Activated CD4-positive, CD25-positive, alpha-beta regulatory T cell treated with anti-CD3 and anti-CD28 coated beads, Interleukin-2, amount 50 U/mL, for 72 hours (primary cell): ENCODE measurements at places on chromosomes 5 and 9.

DNA sequence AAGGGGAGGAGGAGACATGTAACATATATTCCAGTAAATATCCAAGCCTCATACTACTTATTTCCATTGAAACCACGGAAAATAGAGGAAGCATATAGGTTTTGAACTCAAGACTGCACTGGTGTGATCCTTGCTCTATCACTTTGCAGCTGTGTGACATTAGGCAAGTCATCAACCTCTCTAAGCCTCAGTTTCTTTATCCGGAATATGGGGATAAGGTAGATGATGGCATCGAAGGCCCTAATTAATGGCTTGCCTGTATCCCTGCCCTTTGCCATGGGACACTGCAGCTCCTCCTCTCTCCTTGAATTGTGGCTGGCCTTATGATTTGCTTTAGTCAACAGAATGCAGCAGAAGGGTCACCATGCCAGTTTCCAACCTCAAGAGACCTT lies 6.9 kb downstream of the SHB start:
- DNase-seq = no peak

DNA sequence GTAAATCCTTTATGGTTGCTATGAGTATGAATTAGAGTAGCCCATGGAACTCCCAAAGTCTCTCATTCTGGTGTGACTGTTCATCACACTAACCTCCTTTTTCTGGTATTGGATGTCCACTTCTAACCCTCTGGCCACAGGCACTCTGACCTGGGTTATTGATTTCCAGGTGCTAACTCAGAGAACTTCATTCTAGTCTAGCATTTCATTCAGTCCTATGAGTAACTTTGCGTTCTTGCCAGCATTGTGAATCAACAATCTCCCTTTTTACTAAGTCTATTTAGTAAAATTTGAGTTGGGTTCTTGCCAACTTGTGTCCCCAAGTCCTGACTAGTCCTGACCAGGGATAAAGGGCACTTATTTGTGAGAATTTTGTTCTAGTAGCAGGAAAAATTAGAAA lies 103.5 kb downstream of the SNX18 start:
- DNase-seq = no peak

DNA sequence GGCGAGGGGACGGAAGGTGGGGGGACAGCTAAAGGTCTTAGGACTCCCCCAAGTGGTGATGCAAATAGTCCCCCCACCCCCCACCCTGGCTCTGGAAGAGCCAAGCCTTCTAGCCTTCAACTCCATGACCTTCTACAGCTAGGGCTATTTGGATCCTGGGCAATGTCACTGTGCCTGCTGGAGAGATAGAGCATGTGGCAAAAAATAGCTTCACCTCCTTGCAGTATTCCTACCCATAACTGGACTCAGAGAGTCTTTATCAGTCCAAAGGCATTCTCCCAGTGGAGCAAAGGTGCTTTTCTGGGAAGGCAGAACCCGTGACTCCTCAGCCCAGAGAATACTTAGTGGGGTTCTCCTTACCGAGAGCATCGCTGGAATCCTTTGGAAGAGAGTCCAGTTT lies 48.9 kb upstream of the PPARGC1B start:
- DNase-seq = no peak

GRCh38 chr9:6268826-6269397 lies 53.3 kb downstream of the IL33 start:
- no peak for DNase-seq

GRCh38 chr9:80501635-80502034 lies 929.9 kb downstream of the TLE4 start:
- no peak for DNase-seq

GRCh38 chr5:56060276-56061110 lies 65.7 kb upstream of the IL6ST start:
- DNase-seq = no peak

DNA sequence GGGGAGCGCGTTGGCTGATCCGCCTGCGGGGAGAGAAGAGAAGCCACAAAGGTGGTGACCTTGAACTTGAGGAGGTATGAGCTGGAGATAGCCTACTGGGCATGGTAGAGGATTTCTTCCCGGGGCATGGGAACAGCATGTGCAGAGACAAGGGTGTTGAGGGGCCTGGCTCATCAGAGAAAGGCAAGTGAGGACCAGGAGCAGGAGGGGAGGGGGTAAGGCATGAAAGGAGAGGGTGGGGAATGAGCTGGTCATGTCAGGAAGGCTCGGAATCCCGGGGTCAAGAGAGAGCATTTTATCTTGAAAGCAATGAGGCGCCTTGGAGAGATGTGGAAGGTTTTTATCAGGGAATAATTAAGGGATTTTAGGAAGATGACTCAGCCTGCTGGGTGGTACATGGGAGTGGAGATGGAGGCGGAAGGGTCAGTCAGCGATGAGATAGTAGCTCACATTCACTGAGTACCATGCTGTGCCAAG lies 121.1 kb downstream of the LHX2 start:
- no peak for DNase-seq

DNA sequence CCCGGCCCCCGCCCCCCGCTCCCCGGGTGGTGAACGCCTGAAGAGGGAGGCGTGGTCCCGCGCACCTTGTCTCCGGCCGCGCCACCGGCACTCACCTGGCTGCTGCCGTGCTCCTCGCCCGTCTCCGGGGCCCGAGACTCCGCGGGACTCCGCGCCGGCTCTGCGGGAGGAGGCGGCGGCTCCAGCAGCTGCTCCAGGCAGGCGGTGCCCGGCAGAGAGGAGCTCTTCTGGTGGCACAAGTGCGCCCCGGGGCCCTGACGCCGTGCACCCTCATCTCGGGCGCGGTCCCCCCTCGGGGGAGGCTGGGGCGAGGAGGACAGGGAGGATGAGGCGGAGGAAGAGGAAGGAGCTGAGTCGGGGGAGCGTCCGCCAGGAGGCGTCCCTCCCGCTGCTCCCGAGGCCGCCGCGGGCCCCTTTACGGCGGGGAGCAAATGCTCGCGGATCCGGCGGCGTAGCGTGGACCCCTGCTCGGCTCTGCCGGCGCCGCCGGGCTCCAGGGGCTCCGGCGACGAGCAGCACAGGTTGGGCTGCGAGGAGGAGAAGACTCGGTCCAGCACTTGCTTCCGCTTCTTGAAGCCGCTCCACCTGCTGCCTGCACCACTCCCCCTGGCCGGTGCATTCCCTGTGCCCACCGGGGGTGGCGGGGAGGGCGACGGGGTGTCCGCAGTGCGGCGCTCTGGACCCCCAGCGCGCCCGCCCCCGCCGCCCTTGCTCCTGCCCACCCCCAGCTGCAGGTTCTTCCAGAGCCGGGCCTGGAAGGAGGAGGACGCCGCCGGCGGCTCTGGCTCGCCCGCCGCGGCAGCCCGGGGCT lies 928 bp downstream of the MCTP1 start:
- DNase-seq = peak; percentile 30

GRCh38 chr5:125056671-125057485 lies 310.4 kb upstream of the ZNF608 start:
- no peak for DNase-seq

DNA sequence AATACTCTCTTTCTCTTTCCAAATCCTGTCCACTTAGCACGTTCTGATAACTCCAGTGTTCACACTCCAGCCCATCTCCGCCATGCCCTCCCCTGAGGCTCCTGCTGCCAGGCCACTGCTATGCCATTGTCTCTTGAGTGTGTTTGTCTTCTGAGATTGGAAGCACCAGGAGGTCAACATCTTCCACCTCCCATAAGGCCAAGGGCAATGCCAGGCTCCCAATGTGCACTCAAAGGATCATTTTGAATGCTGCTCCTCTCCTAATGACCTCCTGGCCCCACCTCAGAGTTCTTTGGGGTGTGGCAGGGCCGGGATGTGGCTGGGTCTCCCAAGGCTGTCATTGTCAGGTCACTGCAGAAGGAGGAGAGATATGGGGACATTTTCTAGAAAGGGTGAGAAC lies 19.5 kb downstream of the IGIP start:
- no peak for DNase-seq

- no peak for DNase-seq
Observed at GRCh38 chr5:159536166-159536565, 205.9 kb upstream of the IL12B start.

DNA sequence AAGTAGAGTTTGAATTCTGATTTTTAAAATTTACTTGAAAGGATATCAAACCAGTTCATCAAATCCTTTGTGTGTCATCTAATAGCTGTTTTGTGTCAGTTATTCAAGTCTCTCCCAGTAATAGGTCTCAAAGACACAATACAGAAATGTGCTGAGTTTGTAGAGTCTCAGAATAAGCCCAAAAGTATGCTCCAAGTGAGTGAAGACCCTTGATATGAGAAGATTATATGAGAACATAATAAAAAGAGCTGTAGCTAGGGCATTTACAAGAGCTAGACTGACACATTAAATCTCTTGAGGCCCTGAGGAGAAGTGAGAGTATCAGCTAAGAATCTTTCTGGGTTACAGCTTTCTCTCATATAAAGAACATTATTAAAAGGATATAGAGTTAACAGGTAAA lies 721.0 kb upstream of the ARRDC3 start:
- DNase-seq = no peak

DNA sequence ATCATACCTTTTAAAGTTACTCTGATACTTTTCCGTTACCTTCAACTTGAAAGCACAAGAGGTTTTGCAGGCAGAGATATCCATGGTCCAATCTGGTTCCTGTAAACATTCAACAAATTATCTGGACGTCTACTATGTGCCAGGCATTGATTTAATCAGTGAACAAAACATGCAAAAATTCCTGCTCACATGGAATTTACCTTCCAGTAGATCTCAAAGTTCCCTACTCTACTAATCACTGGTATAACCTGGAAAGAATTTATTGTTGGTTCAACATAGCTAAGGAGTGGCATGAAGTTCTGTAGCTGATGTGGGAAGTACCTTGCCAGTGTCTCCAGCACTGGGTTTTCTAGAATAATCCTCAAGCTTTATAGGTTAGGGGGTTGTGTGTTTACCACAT lies 9.8 kb downstream of the OCLN start:
- no peak for DNase-seq

DNA sequence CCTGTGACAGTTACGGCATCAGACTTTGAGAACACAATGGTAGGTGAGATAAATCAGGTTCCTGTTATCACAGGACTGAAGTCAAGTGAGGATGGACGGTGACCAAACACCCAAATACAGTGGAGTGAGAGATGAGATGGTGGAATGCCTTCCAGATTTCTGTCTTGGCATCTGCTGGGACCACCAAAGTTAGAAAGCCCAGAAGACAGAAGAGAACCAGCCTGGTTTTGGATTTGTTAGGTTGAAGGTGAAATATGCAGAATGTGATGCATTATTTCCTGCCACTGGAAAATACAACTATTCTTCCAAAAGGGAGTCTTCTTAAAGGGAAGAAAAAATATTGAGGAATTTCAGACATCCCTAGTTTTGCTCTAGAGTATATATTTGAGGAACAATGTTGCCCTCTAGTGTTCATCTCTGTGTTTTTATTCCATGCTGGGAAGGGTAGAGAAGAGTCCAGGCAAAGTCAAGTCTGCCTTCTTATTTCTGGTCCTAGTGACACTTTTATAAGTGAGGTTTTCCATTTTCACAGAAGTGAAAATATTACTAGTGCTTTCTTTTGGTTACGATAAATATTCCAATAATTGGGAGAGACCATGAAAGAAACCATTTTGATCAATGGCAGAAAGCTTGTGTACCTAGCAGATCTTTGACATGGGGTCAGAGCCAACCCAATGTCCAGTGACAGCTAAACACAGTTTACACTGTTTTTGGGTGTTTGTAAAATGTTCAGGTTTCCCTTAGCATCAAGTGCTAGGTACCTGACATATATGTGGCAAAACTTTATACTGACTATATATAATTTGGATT lies 142.3 kb upstream of the ANKH start:
- no peak for DNase-seq

- no peak for DNase-seq
Observed at GRCh38 chr5:130720355-130720754, 444.7 kb downstream of the HINT1 start.

- DNase-seq = no peak
Observed at GRCh38 chr5:140986117-140986521, 19.8 kb downstream of the PCDHAC2 start.

GRCh38 chr5:43573058-43573457 lies 16.2 kb upstream of the PAIP1 start:
- DNase-seq = no peak

DNA sequence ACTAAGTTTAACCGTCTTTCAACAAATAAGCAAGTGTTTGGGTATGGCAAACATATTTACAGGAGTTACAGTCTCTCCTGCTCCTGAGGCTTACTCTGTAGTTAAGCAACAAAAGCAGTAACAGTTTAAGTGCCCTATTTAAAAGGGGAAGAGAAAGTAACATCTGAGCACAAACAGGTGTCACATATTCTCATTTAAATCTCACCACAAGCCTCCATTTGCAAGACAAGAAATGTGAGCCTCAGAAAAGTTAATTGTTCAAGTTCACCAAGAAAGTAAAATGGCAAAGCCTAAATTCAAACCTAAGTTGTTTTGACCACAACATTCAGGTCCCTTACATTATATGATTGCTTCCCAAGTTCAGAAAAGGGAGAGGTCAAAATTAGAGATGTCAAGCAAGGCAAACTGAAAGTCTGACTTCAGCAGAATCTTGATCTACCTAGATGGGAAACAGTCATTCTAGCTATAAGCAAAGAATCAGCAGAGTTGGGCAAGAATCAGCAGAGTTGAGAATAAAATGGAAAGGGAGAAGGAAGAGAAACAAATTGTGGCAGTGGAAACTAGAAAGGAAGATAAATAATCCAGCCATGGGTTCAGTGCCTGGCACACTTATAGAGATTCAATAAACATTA lies 93.4 kb downstream of the STRBP start:
- no peak for DNase-seq

- no peak for DNase-seq
Observed at GRCh38 chr5:36026706-36027465, 35.7 kb upstream of the UGT3A1 start.

- no peak for DNase-seq
Observed at GRCh38 chr5:57082441-57083067, 91.3 kb upstream of the GPBP1 start.

DNA sequence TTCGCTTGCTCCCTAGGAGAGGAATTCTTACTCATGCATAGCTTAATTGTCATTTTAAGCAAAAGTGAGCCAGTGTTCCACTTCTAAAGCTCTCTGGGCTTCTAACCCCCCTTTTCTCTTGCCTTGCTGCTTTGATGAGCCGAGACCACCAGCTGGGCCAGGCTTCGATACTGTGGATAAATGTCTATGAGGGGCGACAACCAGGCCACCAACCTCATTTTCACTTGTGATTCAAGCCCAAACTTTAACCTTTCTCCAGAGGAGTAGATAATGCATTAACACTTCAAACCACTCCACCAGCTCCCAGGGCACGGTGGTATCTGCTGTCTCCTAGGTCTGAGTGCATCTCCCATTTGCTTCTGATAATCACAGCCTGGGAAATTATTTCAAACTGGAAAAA lies 205.6 kb downstream of the PSAT1 start:
- DNase-seq = no peak

DNA sequence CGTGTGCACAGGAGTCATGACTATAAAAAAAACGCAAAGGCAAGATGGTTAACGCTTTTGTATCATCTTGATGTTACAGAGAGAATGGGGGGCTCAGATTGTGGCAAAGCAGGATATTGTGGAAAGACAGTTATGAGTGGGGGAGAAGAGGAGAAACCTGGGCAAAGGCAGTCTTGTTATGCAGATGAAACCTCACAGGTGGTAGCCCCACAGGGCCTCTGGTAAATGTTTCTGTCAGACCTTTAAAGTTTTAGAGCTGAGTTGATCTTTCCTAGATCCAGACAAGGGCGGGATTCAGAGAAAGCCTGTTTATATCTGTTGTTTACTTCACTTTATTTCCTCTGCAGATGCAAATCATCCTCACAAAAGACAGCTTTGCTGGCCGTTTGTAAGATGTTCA lies 55.2 kb downstream of the C9orf85 start:
- DNase-seq = no peak
